ENCODE measurements at places on chromosomes 2 and 18.
A peak's percentile ranks its signal among the peaks of the same experiment; 100 is the strongest.

GRCh38 chr2:221572821-221573429 lies 821 bp upstream of the EPHA4 start:
- DNase-seq: no peak

- DNase-seq: no peak
Observed at GRCh38 chr2:71730785-71731383, 277.5 kb downstream of the DYSF start.

DNA sequence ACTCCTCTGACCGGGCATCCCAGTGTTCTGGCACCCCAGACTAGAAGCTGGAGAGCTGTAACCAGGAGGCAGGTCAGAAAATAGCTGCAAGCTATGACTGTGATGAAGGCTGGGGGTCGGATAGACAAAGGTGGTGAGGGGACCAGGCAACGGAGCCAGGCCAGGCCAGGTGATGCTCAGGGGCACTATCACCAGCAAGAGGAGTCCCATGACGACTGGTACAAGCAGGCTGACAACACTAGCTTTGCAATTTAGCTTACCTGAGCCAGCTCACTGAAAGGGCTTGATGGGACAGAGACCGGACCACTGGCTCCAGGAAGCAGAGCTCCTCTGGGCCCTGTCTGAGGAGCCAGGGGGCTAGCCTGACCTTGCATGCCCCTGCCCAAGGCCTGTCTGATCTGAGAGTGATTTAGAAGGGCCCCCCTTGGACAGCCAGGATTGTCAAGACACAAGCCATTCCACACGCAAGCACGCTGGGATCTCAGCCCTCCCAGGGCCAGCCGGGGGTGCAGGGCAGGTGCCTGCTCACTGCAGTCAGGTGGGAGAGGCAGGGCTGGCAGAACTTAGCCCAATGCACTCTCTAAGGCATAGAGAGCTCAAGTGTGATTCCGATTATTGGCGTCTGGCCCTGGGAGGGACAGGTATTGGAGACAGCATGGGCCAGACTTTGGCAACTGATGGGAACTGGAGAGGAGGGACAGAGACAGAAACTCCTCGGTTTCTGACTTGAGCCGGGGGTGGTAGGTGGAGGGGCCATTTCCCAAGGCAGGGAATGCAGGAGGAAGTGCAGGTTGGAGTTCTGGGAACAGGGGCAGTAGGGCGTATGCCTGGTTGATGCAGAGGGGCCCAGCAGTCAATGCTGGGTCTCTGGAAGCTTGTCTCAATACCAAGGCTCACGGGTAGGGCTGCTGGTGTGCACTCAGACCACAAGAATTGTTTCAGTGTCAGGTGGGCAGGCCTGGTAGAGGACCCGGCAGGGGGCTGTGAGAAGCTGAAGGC lies 47.7 kb downstream of the MYO7B start:
- DNase-seq: no peak

DNA sequence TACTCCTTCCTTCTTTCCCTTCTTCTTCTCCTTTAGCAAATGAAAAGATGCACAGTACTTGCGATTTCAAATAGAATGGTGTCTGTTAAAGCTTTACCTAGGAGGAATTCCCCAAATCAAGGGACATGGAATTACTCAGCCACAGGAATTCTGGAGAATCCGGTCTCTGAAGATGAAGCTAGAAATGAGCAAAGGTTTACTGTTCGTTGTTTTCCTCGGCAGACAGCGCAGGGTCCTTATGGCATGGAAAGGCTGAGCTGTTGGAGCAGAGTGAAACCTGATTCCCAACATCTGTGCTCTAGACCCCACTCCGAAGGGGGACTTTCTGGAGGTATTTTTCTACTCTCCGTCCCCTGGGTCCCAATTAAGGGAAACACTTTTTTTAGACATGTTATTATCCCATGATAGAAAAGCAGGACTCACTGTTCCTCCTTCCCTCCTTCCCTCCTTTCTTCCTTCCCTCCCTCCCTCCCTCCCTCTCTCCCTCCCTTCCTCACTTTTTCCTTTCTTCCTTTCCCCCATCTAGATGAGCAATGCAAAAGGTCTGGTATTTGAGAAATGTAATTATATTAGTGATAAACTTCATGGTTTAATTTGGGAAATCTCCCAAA lies 47.1 kb downstream of the CDCA7 start:
- no peak for DNase-seq

DNA sequence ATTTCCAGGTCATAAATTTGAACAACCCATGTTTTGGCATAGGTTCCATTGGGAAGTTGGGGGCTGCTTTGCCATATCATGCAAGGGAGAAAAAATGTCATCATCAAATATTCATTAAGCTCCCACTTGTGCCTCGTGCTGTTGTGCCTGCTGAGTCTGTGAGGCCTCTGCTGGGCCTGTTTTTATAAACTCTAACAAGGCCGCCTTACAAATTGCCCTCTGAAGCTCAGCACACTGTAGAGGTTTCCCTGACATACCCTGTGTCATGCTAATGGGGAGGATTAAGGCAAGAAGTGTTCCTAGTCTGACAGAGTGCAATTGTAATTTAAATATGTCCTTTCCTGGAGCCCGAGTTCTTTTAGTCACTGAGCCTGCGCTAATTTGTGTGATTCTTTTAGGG lies 17.6 kb downstream of the OSBPL6 start:
- DNase-seq: no peak

DNA sequence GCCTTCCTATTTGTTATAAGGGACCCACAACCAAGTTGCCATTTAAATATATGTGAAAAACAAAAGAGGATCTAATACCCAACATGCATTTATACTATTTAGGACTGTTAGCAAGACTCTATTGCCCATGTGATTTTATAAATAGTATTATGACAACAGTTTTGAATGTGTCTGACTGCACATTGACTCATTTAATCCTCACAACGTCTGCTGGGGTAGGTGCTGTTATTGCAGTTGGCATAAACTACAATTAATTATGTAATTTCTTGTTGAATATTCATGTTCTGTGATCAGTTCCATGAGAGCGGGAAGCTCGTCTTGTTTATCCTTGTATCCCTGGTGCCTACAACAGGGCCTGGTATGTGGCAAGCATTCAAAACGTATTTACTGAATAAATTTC lies 53.7 kb downstream of the SH2D6 start:
- DNase-seq: no peak

GRCh38 chr2:166892397-166892796 lies 4.1 kb downstream of the XIRP2 start:
- no peak for DNase-seq

DNA sequence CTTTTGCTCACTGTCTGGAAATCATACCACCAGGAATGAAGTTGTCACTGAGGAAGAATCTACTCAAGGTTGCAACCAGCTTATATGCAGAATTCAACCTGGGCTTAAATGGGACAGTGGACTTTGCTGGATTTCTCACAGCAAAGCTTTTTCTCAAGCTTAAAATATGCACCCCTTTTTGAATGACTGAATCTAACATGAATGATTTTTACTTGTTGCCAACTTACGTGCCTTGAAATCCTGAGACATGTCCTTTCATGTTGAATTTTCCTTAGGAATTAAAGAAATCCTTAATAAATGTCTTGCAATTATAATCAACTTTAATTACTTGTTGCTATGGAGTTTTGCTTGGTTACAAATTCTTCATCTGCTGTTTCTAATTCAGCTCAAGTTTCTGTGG lies 57.4 kb downstream of the SPP2 start:
- DNase-seq: no peak

GRCh38 chr2:184654945-184655344 lies 56.6 kb downstream of the ZNF804A start:
- no peak for DNase-seq

GRCh38 chr2:133077269-133077822 lies 407.3 kb upstream of the LYPD1 start:
- no peak for DNase-seq

GRCh38 chr2:177772529-177772928 lies 300.0 kb downstream of the PDE11A start:
- DNase-seq: no peak

DNA sequence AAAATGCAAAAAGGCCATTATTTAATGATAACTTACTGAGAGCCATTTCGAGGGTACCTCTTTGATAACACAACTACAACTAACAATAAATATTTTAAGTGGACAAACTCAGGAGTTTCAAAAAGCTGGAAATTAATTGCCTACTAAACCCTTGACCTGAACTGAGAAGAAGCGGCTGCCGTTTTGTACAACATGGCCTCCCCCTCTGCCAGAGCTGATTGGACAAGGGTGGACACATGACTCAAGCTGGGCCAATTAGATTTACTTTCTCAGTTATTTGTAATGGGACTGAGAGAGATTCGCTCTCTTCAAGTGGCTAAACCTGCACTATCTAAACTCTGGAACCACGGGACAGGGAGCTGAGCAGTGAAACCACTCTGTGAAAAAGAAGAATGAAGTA lies 135.9 kb upstream of the SERPINE2 start:
- no peak for DNase-seq

DNA sequence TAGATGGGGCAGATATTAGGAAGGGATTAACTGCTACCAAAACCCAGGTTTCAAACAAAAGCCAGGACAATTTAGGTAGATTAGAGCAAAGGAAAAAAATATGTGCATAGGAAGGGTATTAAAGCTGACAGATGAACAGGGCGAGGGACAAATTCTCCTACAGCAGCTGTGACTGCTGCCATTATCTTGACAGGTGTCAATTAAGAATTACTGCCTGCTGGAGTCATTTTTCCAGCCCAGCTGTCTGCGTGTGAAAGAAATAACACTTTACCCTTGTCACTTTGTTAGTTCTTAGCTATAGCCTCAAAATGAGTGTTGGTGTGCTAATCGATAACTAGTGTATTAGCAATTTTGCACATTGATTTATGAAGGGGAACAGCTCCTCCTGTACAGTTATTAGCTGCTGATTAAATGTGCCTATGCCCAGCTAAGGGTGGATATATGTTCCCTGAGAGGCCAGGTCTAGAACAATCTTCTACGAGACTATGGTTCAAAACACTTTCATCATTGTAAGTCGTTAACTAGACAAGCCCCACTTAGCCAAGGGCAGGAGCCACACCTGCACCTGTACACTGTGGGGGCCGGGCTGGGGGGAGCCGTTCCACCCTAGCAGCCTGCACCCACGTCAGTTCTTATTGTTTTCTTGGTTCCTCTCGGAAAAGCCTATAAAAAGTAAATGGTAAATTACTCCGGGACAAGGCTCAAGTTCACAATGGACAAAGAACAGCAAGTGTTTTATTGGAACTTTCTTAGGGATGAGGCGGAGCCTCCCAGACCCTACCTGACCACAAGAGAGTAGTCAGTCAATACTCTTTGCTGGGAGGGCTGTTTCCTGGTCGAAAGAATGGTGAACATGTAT lies 7.7 kb downstream of the TSHZ1 start:
- DNase-seq: peak; percentile 36

DNA sequence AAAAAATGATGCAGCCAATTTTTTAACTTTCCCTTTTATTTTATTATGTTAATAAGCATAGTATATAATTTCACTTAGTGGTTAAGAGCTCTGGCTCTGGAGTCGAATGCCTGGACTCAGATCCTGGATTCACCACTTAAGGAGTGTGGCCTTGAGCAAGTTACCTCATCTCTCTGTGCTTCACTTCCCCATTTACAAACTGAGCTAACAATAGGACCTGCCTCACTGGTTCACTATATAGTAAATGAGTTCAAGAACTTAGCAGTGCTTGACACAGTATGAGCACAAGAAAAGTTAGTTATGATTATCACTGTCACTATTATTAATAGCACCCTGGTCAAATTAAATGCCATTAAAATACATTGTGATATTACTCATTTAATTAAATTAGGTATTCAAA lies 30.6 kb downstream of the SCN3A start:
- no peak for DNase-seq

DNA sequence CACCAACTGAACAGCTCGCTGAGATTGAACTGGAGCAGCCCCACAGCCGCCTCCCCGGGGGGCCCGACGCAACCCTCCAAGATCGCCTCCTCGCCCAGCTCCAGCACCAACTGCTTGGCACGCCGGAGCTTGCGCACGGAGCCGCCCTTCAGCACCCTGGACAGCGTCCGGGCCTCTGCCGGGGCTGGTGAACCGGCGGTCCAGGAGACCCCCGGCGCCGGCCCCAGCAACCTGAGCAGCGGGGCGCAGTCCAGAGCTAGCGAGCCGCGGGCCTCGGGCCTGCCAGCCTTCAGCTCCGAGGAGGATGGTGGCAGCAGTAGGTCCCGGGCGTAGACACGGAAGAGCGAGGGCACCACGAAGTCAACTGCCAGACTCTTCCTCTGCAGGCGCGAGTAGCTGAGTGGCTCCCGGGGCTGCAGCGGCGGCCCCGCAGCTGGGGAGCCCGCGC lies 1.2 kb downstream of the ALK start:
- no peak for DNase-seq

GRCh38 chr2:142883526-142883925 lies 6.1 kb downstream of the KYNU start:
- no peak for DNase-seq

GRCh38 chr2:24454294-24454693 lies 36.8 kb upstream of the NCOA1 start:
- no peak for DNase-seq

DNA sequence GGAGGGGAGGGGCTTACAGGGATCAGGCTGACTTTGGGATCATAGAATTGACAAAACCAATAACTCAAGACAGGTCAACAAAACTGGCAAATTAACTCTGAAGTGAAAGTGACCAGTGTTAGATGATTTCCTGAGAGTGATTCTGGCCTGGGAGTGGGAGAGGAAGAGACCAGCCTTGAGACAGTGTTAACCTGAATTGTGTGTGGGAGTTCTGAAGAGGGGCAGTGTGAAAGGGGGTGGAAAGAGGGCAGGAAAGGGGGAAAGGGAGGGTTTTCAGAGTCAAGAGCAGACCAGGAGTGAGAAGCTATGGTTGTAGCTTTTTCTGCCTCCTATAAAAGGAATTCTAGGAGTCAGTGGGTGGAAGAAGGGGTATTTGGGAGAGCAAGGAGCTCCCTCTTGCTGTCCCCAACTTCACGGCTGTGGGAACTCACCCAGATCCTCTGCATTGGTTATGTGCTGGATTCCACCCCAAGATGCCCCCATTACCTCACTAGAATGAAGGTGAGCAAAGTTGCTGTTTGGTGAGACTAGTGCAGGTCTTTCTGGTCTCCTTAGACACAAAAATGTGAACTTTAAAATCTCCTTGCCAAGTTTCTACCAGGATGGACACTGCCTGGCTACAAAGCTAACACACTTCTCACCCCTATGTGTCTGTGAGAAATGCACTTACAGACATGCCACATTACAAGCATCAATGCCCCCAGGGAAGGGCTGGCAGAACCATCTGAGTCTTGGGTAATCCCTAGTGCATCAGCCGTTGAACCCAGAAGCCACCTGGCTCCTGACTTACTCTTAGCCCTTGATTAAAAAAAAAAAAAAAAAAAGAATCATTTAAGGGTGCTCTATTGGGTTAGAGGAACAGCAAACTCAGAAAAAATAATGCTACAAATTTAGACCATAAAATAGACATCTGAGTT lies 61.6 kb downstream of the BMP10 start:
- no peak for DNase-seq
